ENCODE measurements at places on chromosomes 2 and 18. TPM values are rescaled to one million over a fixed set of nuclear protein-coding genes. Genes with fewer than 3 reads are reported as not detected.

LANCL1 gene
- 18.0 TPM for total RNA-seq

G6PC2 gene
- total RNA-seq = not detected

DNAJC5G gene
- not detected for total RNA-seq

DSC1 gene
- not detected for total RNA-seq

FOXI3 gene
- not detected for total RNA-seq

PROKR1 gene
- not detected for total RNA-seq

LINC00305 gene
- total RNA-seq = not detected

ASB18 gene
- not detected for total RNA-seq

CETN1 gene
- total RNA-seq = not detected

ANKRD30B gene
- total RNA-seq = not detected

PAPOLG gene
- 8.6 TPM for total RNA-seq

POTEJ gene
- not detected for total RNA-seq

FAM124B gene
- total RNA-seq = not detected

MAPRE3 gene
- 14.5 TPM for total RNA-seq

CFAP65 gene
- 0.14 TPM for total RNA-seq

SERPINB13 gene
- not detected for total RNA-seq

TBR1 gene
- total RNA-seq = not detected

GAREM1 gene
- 2.5 TPM for total RNA-seq
